ENCODE measurements at places on chromosomes 11 and 22.

GRCh38 chr11:128701086-128701485 lies 7.2 kb downstream of the FLI1 start:
- DNase-seq: no peak

DNA sequence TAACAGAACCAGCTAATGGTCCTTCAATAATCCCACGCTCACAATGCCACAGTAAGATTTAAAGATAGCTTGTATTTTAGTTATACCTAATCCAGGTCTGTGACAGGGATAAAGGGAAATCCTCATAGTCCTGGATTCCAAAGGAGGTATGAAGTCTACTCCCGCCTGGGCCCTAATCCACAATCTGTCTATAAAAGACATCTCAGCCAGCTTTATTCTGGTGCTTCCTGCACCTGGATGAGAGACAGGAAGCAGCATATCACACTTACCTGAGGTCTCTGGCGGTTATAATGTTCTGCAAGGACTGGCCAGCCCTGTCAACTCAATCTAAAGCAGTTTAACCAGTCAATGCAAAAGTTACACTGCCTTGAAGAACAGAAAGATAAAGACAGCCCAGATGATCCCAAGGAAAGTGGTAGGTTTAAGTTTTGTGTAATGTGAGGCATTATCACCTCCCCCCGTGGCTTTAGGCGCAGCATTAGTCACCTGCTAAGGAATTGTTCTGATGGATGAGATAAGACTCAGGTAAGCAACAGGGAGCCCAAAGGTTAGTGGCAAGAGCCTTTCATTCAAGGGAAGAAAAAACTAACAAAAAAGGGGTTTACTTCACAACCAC lies 57.6 kb downstream of the PLEKHA7 start:
- DNase-seq: no peak

DNA sequence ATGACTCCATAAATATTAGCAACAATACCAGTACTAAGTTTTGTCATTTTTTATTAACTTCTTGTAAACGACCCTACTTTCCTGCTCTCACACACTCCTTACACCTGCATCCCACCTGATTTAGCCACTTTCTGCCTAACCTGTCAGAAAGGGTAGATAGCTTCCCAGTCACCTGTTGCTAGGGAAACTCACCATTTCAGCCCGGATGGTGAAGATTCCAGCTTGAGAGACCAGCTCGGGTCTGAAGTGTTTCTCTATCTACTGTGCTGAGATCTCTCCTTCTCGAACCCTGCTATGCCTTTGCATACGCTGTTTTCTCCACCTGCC lies at the start of gene PARVG:
Gene PARVG, plus strand, starts transcription at position 220 of the 327 bp plus-strand sequence. CDS start 2,405 bp downstream, outside the sequence.
- peak; percentile 40 for DNase-seq

DNA sequence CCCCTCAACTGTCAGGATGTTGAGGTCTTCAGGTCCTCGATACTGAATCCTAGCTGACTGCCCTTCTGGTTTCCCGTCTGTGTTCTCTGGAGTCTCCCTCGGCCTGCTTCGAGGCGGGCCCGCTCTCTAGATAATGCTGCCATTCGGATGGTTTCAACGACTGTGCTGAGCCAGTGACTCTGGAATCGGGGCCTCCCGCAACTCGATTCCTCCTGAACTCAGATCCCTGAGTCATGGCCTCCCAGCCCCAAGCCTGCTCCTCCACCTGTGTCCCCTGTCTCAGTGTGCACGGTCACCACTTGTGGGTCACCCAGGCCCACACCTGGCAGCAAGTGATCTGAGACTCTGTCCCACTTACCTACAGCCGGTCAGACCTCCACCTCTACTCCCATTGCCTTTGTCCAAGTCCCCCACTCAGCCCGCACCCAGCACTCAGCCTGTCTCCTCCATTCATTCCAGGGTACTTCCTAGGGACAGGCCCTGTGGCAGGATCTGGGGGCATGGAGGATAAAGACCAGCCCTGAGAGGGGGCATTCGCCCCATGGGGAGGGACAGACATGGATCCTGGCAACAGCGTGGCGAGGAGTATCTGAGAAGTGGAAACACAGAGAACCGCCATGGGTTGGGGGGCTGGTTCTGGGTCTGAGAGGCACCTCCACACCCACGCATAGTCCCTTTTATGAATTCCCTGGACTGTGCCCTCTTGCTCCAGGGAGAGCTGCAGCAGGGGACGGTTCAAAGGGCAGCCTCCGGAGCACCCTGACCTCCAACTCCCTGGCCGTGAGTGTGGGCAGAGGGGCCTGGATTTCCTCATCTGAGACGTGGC lies 14.3 kb downstream of the MPST start:
- DNase-seq: no peak

GRCh38 chr11:61816736-61817455 lies at the start of gene FADS1:
FADS1 (minus strand) TSS chr11:61817003; CDS start chr11:61816929, 74 bp downstream.
- peak; percentile 61 for DNase-seq

GRCh38 chr11:116697639-116698038 lies 75.1 kb downstream of the BUD13 start:
- no peak for DNase-seq

- peak; percentile 38 for DNase-seq
Observed at GRCh38 chr11:1336836-1337646, 27.6 kb upstream of the TOLLIP start.

- no peak for DNase-seq
Observed at GRCh38 chr22:40919446-40919845, 31.7 kb upstream of the RBX1 start.

- no peak for DNase-seq
Observed at GRCh38 chr22:17829695-17830042, 55.4 kb upstream of the BID start.

DNA sequence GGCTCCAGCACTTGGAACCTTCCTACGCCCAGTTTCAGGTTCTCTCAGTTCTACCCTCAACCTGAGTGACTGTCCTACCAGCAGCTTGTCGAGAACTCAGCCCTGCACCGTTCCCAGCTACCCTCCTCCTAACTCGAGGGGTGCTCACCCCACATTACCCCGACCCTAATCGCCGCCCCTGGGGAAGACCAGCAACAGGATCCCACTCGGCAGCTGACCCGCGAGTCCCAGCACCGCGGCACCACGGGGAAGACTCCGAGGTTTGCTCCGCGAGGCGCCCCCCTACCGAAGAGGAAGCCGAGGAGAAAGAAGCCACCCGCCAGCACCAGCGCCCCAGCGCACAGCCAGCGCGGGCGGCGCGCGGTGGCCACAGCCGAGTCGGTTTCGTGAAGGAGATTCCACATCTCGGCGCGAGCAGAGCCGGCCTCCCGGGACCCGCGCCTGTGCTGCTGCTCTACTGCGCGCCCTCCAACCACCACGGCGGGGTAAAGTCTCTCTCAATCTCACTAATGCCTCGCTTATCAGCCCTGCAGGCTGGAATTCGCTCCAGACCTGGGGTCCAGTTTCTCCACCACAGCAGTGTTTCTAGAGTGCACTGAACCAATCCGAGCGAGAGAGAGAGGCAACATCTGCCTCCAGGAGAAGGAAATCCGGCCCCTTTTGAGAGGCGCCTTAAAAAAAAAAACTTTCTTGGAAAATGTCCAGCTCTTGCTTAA lies at the start of gene FOLH1:
Gene FOLH1, minus strand, starts transcription at position 597 of the 716 bp plus-strand sequence. Its CDS starts 193 bp downstream, at position 404.
- no peak for DNase-seq

DNA sequence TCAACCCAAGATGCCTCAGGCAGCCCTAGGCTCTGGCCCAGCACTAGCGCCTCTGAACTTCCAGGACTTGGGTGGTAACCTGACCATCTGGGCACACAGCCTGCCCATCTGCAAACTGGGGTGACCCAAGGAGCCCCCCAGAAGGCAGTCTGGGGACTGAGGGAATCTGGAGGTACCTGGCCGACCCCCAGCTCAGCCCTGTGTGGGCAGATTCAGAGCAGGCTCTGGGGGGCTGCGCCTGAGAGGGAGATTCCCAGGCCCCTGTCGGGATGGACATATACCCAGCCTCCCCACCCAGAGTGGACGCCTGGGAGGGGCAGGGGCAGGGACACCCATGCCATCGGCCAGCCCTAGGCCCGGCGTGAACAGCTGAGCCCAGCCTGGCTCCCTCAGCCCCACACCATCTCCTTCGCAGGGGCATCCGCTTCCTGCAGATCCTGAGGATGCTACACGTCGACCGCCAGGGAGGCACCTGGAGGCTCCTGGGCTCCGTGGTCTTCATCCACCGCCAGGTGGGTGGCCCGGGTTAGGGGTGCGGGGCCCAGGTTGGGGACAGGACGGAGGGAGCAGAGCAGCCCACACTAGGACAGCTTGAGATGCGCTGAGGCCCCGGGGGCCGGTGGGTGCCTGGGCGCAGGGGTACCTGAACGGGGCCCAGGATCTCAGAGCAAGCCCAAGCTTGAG lies 126.9 kb downstream of the KCNQ1 start:
- DNase-seq: no peak

DNA sequence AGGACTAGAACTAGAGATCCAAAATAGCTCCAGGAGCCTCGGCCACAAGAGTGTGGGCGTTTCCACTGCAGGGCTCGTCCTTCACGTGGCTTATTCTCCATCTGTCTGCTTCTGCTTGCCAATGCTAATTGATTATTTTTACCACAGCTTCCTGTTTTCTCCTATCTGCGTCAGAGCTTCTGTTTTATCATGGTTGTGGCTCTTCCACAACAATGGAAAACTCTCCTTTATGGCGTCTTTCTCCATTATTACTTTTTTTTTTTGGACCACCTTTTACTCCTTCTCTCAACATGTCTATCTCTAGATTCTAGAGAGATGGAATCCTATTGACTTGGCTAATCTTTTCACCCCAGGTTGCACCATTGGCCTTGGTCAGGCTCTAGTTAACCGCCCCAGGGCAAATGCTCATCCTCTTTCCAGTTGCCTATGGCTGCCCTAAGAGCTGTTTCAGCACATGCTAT lies 25.9 kb downstream of the CAT start:
- DNase-seq: no peak

DNA sequence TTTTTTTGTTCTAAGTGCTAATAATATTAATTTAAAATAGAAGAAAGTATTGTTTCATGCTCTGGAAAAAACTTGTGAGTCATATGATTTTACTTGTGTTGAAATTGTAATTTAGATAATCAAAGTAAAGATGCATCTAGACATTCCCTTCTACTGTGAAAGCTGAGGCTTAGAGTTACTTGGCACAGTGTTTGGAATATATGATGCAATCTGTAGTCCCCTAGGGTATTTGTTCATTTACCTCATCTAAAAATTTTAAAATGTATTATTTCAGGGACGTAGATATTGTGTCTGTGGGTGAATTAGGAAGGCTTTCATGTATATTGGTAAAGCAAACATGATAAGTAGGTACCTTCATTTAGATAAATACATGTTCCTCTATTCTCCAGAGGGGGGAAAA lies 793.5 kb upstream of the CNTN5 start:
- no peak for DNase-seq

DNA sequence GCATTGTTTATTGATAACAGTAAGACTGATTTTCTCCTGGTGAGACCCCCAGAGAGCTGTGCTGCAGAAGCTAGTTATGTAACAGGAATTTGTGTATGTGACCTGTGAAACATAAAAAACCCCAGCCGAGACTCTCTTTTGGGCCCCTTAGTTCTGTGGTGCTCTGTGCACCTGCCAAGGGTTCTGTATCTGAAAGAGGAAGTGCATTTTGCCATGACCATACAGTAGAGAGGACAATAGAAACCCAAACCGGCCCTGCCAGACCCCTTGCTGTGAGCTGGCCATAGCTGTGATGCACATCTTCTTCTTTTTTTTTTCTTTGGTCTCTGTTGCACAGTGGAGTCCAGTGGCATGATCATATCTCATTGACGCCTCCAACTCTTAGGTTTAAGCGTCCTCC lies 31.4 kb upstream of the APOL5 start:
- DNase-seq: no peak

DNA sequence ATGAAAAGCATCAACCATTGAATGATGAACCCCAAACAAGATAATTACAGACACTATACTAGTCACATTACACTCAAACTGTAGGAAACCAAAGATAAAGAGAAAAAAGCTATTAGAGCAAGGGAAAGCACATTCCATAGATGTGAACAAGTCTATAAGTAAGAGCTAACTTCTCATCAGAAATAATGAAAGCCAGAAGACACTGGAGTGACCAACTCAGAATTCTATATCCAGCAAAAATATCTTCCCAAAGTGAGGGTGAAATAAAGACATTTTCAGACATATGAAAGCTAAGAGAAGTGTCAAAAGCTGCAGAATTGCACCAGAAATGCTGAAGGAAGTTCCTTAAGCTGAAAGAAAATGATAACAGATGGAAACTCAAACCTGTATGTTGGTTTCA lies 17.3 kb downstream of the FCHSD2 start:
- DNase-seq: no peak

DNA sequence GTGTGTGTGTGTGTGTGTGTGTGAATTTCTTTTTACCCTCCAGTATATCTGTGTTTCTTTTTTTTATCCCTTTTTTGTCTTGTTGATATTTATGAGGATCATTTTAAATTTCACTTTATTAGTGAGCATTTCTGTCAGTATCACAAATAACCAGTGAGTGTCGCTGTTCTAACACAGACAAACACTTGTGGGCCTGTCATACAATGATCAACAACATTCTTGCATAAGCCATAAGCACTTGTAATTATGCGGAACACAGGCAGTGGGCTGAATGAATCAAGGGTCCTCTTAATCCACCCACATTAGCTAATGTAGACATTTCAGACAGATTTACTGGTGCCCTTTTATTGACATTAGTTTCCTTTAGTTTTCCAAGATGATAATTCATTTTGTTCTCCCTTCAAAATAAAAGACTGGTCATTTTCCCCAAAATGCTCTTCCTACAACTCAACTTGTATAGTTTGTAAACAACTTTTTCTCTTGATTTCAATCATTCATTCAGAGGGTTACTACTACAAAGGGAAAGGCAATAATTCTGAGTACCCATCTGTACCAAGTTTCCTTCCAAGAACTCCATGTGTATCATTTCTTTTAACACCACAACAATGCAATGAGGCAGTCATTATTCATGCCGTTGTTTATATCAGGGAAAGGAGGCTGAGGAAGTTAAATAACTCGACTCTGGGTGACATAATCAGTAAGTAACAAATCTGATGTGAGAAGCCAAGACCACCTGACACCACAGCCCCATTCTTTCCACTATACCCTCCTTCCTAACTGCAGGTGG lies 34.5 kb upstream of the ANO3 start:
- DNase-seq: no peak

DNA sequence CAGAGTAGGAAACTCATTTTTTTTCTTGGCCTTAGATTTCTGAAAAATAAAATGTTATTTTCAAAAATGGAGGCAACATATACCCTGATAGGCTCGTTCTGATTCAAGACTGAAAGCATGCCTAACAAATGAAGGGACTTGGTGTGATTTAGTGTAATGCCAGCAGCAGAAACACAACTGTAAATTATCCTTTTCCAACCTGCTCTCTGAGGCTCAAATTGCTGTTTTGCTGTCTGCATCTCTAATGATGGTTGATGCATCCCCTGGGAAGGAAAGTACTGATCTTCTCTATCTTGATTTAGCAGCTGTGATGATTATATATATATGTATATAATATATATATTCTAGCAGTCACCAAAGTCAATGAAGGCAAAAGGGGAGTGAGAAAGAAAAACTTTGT lies 537.2 kb upstream of the API5 start:
- no peak for DNase-seq

GRCh38 chr11:83147895-83148294 lies 9.0 kb upstream of the PCF11 start:
- DNase-seq: no peak

Data from activated gamma-delta T cell treated with Interleukin-2 at 50 U/mL for 16 hours (primary cell).